Hippocampal formation (tissue), 2 donors: ENCODE measurements at places on chromosomes 2 and 18.

- no peak for DNase-seq
Measured at GRCh38 chr2:101985793-101986164, 6.0 kb upstream of the IL1R2 start.

- no peak for DNase-seq
Measured at GRCh38 chr2:27955384-27956161, 65.0 kb downstream of the BABAM2 start.

DNA sequence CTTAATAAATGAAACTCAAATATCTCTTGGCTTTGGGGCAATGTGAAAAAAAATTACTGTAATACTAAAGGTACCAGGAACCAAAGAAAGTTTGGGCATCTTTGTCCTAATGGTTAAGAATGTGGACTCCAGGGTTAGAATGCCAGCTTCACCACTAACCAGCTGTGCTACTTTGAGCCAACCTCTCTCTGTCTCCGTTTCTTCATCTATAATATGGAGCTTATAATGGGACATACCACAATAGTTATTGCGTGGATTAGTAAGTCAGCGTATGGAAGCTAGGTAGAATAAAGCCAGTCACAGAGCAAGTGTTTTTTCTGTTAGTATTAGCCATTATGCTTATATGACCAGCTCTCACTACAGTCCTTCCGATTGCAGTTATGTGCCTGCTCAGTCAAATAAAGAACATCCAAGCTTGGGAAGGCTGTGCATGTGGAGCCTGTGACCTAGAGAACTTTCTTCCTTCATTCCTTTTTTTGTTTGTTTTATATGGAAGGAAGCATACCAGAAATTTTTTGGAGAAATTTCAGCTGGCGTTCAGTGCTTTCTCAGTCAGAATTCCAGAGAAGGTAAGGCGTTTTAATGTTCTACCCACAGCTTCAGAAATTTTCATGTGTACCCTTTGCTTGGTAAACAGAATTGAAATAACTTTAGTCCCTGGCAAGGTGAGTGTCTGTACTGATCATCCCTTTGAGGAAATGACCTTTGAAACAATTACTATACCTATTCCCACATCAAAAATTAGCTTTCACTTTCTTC is 114.0 kb upstream of the RND3 start:
- DNase-seq = no peak

DNA sequence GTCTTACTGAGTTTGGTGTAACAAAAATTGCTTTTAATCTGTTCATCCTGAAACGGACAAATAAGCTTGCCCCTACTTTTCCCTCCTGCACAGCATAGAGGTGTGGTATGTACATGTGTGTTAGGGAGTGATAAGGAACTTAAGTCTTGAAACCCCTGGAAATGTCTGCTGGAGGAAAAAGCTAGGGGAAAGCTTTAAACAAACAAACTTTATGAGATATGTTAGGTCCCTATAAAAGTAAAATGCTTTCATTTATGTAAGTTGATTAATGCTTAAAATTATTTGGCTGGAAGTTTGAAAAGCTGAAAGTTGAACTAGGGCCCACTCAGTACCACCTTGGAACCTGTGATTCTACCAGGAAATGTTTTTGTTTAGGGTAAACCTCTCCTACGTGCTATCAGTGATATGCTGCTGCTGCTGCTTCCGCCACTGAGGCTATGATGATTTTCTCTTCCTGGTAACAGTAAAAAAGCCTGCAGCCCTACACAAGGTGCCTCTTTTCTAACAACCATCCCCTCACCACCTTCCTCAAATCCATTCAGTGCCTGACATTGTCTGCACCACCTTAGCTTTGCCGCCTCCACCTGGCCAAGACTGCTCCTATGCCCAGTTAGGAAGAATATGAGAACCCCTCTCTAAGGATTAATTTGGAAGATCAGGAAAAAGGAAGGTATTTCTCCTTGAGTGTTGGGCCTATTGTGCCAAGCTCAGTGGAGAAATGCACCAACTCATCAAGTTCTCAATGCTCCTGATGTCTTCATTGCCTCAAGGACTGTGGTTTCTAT is 2.5 kb upstream of the YES1 start:
- DNase-seq = no peak

DNA sequence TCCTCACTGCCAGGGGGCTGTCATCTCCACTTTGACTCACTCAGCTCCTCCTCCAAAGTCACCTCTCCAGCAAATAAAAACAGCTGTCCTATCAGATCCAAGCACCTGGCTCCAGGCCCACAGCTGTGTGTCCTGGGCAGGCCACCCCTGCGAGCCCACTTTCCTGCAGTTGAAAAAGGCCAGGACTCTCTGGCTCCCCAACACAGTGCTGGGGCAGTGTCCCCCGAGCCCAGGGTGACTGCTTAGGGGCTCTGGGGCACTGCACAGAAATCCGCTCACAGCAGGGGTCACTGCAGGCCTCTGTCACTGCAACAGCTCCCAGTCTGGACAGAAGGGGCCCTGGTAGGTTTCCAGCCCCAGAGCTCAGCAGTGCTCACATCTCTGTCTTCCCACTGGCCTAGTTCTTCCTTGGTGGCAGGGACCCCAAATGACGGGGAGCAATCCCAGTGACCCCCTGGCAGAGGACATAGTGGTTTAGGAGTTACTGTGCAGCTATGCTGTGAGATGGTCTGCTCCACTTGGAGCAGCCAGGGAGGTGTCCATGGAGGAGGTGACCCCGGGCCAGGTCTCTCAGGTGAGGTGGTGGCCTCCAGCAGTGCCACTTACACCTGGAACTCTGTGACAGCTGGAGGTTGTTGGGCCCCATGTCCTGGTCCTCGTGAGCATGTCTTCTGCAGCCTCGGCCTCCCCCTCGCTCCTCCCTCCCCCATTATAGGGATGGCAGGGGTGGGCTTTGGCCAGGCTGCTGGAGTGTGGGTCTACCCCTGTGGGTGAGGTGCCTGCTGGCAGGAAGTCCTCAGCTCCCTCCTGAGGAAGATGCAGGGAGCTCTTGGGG is 35.5 kb downstream of the HS6ST1 start:
- no peak for DNase-seq

- DNase-seq = no peak
Measured at GRCh38 chr2:176421297-176422050, 152.2 kb downstream of the MTX2 start.

- no peak for DNase-seq
Measured at GRCh38 chr2:6412533-6413091, 453.1 kb downstream of the CMPK2 start.

- DNase-seq = no peak
Measured at GRCh38 chr18:54647176-54647575, 56.1 kb downstream of the DYNAP start.
